Karpas-422 (cell line): ENCODE measurements at places on chromosomes 7 and 10.

DNA sequence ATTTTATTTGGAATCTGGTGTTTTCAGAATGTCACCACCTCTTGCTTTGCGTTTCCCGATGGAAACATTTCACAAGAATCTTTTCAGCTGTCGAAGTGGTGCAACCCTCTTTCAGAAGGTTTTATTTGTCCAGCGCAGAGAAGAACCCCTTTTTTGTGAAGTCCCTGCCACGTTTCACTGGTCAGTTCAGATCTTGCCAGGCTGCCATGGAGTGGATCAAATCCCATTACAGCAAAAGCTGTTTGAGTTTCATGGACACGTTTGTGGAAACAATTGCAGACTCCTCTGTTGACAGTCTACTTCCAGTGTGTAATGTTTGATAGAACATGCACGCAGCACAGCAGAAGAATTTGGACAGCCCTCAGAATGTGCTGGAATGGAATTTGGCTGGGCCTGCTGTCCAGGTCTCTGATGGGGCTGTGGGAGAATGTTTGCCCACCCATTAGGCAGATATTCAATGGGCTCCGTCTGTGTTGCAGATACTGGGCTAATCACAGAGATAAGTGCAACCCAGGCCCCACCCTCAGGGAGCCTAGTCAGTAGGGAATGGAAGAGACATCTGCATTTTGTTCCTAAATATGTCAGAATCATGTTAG is 143.2 kb downstream of the GRK5 start:
- DNase-seq, result no peak

- DNase-seq, result no peak
These were observed 69.7 kb upstream of the AQP1 start for GRCh38 chr7:30841801-30842541.

DNA sequence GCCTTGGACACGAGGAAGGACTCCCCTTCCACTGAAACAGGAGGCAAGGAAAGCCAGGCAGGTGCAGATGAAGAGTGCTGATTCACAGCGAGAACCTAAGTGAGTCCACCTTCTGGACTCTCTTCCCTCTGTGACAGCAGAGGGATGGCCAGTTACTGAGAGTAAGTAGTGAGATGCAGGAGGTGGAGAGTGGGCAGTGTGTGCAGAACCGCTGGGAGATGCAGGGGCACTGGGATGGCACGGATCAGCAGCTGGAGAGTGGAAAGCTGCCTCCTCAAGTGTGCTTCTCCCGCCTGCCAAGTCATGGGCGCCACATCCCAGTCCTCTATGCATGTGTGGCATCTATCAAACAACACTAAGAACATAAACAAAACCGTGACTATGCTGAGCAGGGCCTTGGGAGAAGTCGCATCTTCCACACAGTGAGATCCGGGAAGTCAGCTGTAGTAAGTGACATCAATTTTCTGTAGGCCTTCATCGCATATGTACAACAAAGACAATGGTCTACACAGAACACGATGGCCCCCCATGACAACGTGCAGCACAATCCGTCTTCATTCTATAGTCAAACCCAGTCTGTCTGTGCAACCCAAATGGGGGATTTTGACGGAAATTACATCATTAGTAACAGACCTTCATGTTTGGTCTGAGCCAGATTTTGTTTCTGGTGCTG is 217.4 kb upstream of the KLF14 start:
- no peak for DNase-seq

DNA sequence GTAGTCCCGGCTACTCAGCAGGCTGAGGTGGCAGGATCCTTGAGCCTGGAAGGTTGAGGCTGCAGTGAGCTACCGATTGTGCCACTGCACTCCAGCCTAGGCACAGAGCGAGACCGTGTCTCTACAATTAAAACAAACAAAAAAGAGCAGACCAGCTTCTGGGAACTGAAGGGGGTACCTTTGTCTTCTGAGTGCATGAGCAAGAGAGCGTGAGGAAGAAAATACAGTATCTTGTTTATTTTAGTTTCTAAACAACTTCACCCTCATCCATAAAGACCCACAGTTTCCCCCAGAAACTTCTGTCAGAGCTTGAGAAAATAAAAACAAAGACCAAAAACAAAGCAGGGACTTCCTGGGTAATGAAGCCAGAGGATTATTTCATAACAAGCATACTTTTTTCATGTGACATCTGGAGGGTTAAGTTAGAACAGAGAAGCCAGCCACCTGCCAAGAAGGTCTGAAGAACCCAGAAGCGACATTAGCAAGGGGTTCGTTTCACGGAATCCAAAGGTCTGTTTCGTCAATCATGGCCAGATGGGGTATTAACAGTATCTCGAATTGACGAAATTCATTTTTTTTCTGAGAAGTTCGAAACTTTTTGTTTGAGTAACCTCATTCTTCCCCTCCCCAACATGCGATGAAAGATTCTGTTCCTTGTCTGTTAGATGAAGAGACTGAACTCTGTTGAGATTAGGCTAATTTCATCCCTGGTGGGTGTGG is 10.2 kb upstream of the IL2RA start:
- peak; percentile 20 for DNase-seq

DNA sequence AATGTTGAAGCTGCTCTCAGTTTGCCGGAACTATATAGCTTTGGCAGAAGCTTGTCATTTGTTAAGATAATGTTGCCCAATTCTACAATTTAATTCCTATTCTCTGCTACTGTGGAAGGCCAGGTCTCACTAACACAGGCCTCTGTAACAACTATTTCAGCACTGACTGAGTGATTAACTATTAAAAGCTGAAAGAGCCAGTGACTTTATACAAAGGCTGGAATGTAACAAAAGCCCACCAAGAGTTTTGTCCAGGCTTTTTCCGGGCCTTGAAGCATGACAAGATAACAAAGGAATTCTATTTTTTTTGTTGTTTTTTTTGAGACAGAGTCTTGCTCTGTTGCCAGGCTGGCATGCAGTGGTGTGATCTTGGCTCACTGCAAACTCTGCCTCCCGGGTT is 795.6 kb downstream of the PHTF2 start:
- no peak for DNase-seq

GRCh38 chr7:145584401-145584800 is 532.2 kb upstream of the CNTNAP2 start:
- no peak for DNase-seq

- DNase-seq, result no peak
These were observed 374.9 kb downstream of the BBS9 start for GRCh38 chr7:33504266-33504665.

DNA sequence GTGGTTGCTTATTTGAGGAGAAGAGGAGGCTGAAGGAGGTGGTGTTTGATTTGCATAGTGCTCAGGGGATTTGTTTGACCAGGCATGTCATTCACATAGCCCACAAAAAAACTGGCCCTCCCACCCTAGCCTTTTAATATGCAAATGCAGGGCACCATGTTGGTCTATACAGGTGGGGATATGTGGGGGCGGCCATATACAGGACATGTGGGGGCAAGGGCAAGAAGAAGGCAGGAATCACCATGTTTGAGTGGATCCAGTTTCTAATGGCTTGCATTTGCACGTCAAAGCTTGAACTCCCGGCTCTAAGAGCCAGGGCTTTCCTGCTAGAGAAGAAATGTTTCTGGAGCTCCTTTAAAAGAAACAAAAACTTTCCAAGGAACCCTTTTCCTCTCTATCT is 541.0 kb downstream of the ZWINT start:
- DNase-seq, result no peak

DNA sequence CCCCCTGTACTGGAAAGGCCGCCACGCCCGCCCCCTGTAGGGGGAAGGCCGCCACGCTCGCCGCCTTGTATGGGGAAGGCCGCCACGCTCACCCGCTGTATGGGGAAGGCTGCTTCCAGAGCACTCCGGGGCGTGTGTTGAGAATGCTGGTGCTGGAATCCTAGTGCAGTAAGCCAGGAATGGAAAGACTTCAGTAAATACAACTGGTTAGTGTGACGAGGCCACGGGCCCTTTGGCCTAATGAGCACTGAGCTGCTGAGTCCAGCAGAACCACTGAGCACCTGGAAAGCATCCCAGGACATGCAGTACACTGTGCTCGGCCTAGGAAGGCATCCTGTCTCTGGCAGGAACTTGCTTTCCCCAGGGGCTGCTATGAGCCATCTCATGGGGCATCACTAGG is 398.9 kb downstream of the PTPRN2 start:
- DNase-seq, result no peak

DNA sequence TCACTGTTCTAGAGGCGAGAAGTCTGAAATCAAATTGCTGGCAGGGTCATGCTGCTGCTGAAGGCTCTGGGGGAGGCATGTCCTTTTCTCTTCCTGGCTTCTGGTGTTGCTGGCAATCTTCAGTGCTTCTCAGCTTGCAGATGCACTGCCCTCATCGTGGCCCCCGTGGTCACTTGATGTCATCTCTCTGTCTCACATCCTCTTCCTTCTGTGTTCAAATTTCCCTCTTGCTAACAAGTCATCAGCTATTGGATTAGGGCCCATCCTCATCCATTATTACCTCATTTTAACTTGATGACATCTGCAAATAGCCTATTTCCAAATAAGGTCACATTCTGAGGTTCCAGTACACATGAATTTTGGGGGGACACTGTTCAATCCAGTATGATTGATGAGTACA is 36.6 kb upstream of the SRGN start:
- DNase-seq, result no peak

DNA sequence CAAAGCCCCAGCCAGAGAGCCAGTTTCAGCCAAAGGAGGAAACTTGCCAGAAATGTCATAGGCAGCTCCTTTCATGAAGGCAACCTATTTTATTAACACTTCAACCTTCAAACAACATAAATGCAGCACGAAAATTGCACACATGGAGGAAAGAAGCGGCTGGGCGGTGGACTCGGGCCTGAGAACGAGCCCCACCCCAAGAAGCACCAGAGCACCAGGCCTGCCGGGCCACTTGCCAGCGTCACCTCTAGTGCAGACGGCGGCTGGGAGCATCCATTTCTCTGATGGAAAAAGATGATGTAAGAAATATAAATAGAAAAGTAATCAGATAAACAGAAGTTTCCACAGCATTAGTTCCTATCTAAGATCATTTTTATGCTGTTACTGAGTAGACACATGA is 100.0 kb downstream of the TCERG1L start:
- DNase-seq, result no peak

DNA sequence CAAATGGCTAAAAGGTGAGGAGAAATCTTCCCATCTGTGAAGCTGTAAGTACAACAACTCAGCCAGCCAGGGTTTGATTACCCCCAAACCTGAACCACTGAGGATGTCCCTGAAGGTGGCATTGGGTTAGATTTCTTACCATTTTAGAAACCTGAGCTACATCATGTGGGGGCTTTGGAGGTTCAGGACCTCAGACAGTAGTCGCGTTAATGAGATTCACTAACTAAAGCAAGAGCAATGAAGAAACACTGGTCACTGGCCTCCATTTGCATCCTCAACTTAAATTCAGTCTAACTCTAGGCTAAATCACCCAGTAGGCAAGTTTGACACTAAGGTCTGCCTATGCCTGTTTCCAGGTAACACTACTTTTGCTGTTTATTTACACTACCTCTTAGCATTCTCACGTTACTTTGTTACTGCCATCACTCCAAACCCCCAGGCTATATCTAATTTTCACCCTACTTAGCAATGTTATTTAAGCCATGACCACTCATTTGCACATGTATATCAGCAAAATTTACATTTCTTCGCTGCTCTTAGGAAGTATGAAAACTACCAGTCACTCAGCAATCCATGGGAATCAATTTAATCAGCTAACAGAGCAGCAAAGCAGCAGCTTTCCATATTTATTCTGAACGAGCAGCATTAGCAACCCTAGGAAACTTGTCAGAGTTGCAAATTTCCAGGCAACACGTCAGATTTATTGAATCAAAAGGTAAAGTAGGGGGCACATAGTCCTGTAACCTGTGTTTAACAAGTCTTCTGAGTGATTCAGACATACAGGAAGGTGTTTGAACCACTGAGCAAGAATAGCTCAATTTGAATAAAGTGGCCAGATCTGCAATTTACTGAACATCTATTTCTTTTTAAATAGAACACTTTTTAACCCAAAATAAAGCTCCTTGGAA is 788.4 kb upstream of the SORCS1 start:
- no peak for DNase-seq

DNA sequence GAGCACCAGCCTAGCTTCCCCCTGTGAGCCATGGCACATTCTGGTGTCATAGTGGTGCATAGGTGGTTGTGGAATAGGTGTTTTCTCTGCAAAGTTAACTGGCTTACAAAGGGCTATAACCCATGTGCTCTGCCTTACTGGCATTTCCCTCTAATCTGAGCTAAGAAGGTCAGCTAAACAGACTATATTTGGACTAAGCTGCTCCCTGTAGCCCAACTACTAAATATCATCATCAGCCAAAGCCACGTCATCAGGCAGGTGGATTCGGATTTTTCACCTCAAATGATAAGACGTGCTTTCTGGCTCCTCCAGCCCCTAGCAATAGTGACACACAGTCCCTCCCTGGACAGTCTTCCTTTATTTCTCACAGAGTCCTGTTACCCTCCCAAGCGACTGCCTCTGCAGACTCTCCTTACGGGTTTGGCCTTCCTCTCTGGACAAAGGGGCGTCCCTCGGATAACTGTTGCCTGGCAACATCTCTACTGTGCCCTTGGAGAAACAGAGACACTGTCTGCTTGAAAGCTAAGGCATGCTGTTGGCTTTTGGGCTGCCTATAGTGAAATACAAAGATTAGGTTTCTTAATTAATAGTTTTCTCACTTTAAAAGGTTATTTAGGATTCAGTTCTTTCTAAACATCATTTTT is 9.1 kb downstream of the SLC13A4 start:
- no peak for DNase-seq

DNA sequence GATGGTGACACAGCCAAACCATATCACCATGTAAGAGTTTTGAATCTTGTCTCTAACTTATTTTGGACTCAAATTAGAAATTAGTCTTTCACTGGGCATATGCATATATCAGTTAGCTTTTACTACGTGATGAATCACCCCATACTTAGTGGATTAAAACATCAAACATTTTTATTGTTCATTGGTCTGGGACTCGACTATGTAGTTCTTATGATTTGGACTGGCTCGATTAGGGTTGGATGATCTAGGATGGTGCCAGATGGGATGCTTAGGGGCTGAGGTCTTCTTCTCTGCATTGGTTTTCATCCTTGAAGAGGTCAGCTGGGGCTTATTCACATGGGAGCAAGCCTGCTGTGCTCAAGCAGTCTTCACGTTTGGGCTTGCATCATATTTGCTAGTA is 264.9 kb downstream of the EXOC4 start:
- DNase-seq, result no peak

DNA sequence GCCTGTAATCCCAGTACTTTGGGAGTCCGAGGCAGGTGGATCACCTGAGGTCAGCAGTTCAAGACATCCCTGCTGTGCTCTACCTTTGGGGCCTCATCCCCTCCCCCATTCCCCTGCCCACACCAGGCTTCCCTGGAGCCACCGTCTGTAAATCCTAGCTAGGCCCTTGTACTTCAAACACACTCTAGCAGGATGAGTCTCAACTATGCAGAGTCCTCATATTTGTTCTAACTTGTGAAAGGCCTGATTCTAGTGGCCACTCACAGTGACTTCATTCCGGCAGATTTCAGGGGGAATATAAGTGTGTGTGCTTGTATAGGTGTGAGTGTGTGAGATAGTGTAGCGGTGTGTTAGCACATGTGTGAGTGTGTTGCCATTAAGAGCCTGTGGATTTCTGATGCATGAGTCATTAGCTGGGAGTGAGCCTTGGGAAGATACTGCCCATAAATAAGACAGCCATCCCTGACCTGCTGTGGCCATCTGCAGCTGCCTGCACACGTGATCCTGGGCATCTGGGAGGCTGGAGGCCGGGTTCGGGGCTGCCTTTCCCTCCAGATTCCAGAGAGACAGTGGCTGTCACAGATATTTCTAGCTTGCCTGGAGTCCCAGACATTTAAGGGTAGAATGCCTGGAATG is 1.7 kb upstream of the NEURL1 start:
- no peak for DNase-seq

GRCh38 chr10:12685261-12686058 is 316.1 kb downstream of the CCDC3 start:
- DNase-seq, result no peak

GRCh38 chr7:137970253-137970975 is 31.5 kb downstream of the CREB3L2 start:
- no peak for DNase-seq
